Stimulated activated naive CD8-positive, alpha-beta T cell treated with anti-CD3 and anti-CD28 coated beads, Interleukin-15, Interleukin-2, amounts not matched to agents 100 U/mL and 50 U/mL, for 24 hours (primary cell): ENCODE measurements at places on chromosomes 3 and 15.

DNA sequence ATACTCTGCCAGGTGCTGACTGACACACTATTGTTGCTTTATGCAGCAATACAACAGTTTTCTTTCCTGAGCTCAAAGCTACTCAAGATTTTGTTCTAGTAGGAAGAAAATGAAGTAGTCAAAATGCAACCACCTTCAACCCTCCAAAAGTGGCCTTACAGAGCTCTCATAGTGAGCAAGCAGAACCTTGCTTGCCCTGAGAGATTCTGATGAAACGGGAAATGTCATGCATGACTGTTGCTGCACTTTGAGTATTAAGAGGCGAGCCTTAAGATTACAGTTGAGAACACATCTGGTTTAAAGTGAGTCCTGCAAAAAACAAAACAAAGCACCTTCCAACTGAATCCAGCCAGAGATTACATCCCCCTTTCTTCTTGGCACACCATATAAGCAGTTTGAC lies 29.7 kb downstream of the MINDY4B start:
- DNase-seq: no peak

GRCh38 chr3:177351206-177351605 lies 153.9 kb upstream of the TBL1XR1 start:
- no peak for DNase-seq

- DNase-seq: no peak
These were observed 21.6 kb downstream of the RNU5B-1 start for GRCh38 chr15:65326117-65326526.

DNA sequence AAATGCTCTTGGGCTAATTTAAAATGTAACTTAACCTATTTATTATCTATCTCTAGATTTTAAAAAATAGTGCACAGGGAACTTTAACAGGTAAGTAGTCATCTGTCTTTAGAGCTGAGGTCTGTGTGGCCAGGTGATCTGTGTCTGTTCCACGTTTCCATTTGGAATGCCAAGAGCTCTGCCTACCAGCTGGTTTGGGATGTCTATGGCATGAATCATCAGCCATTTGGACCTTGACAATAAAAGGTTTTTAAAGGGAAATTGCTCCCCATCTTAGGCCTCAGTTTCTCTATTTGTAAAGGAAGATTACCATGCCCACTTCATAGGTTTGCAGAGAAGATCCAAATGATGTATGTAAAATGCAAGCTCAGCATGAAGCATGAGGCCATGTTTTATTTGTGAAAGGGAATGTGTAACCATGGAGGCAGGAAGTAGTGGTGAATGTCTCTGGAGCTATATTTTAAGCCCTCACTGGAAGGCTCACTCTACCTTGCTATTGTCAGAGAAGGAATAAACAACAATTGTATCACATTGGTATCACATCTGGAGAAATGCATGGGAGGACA lies 548.1 kb upstream of the LMCD1 start:
- no peak for DNase-seq

- no peak for DNase-seq
These were observed 20.6 kb downstream of the CCDC13 start for GRCh38 chr3:42752441-42752840.

DNA sequence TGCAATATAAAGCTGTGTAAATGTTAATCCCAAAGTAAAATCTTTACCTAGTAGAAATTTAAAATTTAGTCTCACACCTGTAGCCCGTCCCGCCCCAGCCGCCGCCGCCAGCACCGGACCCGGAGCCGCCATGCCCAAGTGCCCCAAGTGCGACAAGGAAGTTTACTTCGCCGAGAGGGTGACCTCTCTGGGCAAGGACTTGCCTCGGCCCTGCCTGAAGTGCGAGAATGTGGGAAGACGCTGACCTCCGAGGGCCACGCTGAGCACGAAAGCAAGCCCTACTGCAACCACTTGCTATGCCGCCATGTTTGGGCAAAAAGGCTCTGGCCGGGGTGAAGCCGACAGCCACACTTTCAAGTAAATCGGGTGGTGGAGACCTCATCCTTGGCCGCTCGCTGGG lies 22.1 kb upstream of the TOP2B start:
- no peak for DNase-seq

GRCh38 chr3:27945229-27945628 lies 223.1 kb upstream of the EOMES start:
- no peak for DNase-seq

GRCh38 chr15:29685156-29686078 lies 136.9 kb downstream of the TJP1 start:
- no peak for DNase-seq

- no peak for DNase-seq
These were observed 4.8 kb downstream of the SEMA4B start for GRCh38 chr15:90205886-90206285.
